ENCODE measurements at places on chromosomes 6 and 20.

- no peak for DNase-seq
Observed at GRCh38 chr20:24767623-24768100, 181.4 kb upstream of the CST7 start.

GRCh38 chr6:157798851-157799250 lies 24.2 kb upstream of the SNX9 start:
- DNase-seq = no peak

- no peak for DNase-seq
Observed at GRCh38 chr20:10658051-10658823, 15.6 kb downstream of the JAG1 start.

GRCh38 chr20:3121271-3121911 lies 36.9 kb upstream of the AVP start:
- no peak for DNase-seq

- no peak for DNase-seq
Observed at GRCh38 chr6:153059757-153060156, 57.2 kb upstream of the MTRF1L start.

- peak; percentile 24 for DNase-seq
Observed at GRCh38 chr6:31689249-31690110, 8.6 kb upstream of the LY6G5C start.

DNA sequence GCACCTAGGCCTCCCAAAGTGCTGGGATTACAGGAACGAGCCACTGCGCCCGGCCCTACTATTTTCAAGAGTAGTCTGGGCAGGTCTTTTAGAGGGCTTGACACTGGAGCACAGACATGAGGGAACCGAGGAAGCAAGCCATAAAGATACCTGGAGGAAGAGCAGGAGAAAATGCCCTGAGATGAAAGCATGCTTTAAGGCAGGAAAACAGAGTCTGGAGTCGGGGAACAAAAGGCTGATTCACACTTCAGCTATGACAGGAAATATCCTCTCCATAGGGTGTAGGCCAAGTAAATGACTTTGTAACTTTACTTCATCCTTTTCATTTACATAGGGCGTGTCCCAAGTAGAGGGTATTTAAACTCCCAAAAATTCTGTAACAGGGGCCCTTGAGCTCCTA lies 4.3 kb upstream of the SERINC3 start:
- DNase-seq = no peak

DNA sequence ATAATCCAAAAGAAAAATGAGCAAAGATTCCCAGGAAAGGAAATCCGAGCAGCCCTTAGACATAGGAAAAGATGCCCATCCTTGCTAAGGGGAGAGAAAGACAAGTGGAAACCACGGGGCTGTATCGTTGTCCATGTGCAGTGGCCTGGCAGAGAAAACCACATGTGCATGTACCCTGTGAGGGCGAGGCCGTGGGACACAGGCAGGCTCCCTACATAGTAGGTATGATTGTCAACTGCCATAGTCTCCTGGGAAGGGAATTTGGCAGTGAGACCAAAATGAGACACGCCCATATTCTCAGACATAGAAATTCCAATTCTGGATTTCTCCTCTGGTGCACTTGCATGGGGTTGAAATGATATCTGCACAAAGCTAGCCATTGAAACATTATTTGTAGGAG lies 169.7 kb upstream of the SALL4 start:
- no peak for DNase-seq

- DNase-seq = no peak
Observed at GRCh38 chr6:153677522-153677921, 361.5 kb upstream of the OPRM1 start.

GRCh38 chr6:117118490-117118889 lies 146.9 kb upstream of the VGLL2 start:
- no peak for DNase-seq

- DNase-seq = no peak
Observed at GRCh38 chr6:2127484-2127911, 117.9 kb downstream of the GMDS start.

DNA sequence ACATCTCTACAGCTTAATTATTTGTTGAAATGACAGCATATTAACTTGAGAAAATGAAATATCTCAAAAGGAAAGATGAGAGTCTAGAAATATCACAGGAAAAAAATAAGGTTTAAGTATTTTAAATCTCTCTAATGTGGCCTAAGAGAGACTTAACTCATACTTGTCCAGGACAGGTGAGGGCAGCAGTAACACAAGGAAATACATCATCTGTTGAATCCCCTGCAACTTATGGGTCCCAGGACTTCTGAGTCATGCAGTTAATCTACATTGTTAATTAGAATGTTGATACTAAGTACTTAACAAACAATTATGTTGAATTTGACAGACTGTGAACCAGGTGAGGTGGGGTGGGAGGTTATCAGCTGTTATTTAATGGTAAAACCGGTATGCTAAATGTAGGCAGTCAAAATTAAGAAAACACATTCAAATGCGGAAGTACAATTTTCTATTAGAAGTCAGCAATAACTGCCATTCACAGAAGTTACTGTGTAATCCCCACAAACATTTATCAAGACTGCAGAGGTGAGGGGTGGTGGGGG lies 87.9 kb downstream of the CEP57L1 start:
- DNase-seq = no peak

GRCh38 chr6:52537001-52537753 lies 39.7 kb downstream of the TRAM2 start:
- DNase-seq = no peak

GRCh38 chr20:50314678-50315335 lies 124.2 kb downstream of the CEBPB start:
- no peak for DNase-seq

GRCh38 chr20:14800707-14801425 lies 463.5 kb upstream of the FLRT3 start:
- peak; percentile 72 for DNase-seq

DNA sequence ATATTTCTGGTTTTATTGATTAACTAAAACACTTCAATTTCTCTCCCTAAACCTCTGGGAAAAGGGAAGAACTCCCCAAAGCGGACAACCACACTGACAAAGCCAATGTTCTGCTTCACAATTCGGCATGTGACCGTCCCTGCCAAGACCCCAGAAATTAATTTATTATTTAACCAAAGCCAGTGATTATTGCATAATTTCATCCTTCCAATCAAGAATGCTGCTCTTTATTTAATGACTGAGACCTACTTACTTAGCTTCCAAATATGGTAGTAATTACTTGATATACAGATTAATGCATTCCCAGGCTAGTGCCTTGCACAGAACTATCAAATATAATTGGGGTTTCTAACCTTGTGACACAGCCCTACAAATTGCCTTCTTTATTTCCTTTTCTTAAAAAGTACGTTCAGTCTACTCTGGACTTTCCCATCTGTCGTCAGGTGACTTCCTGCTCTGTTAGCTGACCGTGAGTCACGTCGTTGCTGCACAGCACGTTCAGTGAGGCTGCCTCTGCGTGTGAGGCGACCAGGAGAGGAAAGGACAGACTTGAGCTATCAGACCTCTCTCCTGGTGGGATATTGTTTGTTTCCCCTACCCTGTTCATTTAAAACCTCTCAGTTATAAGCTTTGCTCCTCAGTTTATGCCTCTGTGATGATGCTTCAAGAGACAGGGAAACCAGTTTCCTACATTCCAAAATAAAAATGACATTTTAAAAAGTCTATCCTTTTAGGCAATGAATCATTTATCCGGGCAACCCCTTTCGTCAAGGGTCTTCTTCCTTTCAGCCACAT lies 55.7 kb upstream of the TNFAIP3 start:
- no peak for DNase-seq

GRCh38 chr6:159897603-159898002 lies 6.8 kb downstream of the MAS1 start:
- no peak for DNase-seq

DNA sequence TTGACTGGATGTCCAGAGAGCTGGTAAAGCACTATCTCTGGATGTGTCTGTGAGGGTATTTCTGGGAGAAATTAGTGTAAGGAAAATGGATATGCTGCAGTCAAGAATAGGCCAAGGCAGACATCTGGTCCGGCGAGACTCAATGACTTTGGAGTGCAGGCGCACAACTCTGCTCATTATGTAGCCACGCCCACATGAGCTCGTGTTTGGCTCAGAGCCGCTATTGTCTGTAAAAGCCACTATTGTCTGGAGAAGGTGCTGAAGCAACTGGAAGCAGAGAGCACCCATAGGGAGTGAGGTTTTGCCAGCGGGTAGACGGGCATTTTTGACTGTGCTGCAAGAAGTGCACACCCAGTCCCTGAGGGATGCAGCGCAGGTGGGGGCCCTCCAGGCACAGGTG lies 305.0 kb upstream of the POU3F2 start:
- DNase-seq = peak; percentile 79

- DNase-seq = no peak
Observed at GRCh38 chr6:147779624-147780023, 271.1 kb downstream of the SAMD5 start.

- DNase-seq = no peak
Observed at GRCh38 chr6:3868544-3868943, 19.4 kb downstream of the FAM50B start.

GRCh38 chr6:158631678-158632537 lies 12.6 kb downstream of the DYNLT1 start:
- DNase-seq = no peak

DNA sequence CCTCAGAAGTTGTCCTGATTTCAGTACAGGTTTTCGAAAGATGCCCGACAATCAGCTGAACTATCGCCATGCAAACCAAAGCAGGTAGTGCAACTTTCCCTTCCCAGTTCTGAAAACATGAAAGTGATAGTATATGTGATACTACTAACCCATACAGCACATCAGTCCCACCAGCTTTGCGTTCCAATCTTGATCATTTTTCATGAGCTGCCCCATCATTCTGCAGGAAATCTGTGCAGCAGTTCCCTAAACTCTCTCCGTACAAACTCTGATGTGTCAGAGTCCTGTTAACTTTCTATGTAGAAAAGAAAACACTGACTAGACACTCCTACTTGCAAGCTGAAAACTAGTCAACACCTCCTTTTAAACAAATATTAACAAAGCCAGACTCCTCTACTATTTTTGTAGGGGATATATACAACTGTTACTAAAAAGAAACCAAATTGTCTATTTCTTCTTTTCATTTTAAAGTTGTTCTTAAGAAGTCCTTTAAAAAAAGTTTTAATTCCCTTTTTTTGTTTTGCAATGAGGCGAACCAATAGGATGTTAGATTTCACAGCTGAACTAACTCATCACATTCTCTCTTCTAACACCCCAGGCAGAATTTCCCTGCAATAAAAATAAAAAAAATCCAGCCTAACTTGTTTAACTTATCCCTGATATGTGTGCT lies 99.6 kb upstream of the DST start:
- DNase-seq = no peak

- no peak for DNase-seq
Observed at GRCh38 chr6:88089708-88090107, 42.1 kb downstream of the SPACA1 start.

DNA sequence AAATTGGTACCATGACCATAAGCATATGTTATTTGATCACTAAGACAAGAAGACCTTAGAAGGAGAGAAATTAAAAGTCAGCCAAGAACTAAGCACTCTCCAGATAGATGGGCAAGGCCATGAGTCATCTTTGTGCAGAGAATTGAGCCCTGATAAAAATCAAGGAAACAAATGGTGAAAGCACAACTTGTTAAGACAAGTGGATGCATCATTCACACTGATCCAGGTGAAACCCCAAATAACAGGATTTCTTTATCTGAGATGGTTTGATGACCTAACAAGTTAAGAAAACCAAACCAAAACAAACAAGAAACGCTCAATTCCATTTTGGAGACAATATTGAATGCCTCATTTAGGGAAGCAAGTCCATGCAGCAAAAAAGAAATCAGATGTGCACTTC lies 121.6 kb downstream of the ADAT2 start:
- DNase-seq = no peak

DNA sequence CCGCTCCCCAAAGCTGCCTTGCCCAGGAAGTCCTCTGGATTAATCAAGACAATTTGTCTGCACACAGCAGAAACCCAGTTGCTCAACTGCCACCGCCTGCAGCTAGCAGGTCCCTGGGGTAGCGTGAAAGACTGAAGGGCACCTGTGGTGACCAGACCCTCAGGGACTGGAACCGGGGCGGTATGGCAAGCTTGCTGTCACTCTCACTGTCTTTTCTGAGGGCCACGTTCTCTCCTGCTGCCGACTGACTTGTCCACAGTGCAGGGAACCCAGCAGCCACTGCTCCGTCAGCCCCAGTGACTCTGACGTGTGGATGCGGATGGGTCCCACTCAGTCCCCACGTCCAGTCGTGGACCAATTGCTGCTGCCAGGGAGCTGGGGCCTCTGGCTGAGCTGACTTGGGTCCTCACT lies 72.8 kb upstream of the PMEPA1 start:
- DNase-seq = peak; percentile 43

- no peak for DNase-seq
Observed at GRCh38 chr6:16183187-16183664, 54.3 kb downstream of the MYLIP start.

- peak; percentile 58 for DNase-seq
Observed at GRCh38 chr6:21281366-21281765, 312.2 kb upstream of the SOX4 start.

GRCh38 chr6:66553441-66553840 lies 846.4 kb upstream of the EYS start:
- DNase-seq = no peak

- no peak for DNase-seq
Observed at GRCh38 chr6:149453597-149454345, 31.0 kb downstream of the ZC3H12D start.

DNA sequence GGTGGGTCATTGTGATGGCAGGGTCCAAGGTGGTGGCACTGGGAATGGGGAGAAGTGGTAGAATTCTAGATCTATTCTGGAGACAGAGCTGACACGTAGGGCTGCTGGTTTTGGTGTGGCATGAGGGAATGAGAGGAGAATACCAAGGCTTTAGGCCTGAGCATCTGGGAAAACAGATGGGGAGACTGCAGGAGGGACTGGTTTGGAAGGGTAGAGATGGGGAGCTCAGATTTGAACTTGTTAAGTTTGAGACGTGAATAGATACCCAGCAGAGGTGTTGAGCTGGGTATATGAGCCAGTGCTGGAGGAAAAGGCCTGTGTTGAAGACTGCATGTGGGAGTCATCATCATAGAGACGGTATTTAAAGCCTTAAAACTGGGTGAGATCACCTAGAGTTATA lies 17.5 kb downstream of the TRMT6 start:
- no peak for DNase-seq

- no peak for DNase-seq
Observed at GRCh38 chr20:58228103-58228483, 360 bp downstream of the ANKRD60 start.

DNA sequence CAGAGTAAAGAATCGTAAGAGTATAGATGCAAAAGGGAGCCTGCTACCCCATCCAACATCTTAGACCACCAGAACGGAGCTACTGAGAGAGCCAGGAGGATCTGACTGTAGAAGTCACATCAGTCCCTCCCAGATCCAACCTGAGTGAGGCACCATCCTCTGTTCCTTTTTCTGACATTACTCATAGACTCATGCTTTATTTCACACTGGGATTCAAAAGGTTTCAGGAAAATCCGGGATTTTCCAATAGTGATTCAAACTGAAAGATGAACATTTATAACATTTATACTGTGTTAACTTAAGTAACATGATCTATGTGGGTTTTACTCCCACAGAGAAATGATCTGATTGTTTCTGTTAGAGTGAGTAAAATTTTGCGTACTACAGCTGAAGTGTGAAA lies 868.6 kb upstream of the GJE1 start:
- no peak for DNase-seq

Measured in BE2C (cell line).